ENCODE measurements at places on chromosomes 2 and 18. TPM values are rescaled to one million over a fixed set of nuclear protein-coding genes. Genes with fewer than 3 reads are reported as not detected.

IL36RN gene
- total RNA-seq: 0.06 TPM

NFU1 gene
- 45.6 TPM for total RNA-seq

ADCYAP1 gene
- total RNA-seq: not detected

NMUR1 gene
- total RNA-seq: not detected

SP9 gene
- total RNA-seq: 2.4 TPM

DCDC2C gene
- 0.36 TPM for total RNA-seq

MAP2 gene
- 0.44 TPM for total RNA-seq

TRAK2 gene
- total RNA-seq: 12.7 TPM

RIOK3 gene
- 47.7 TPM for total RNA-seq

CYB5A gene
- total RNA-seq: 113 TPM

PCARE gene
- not detected for total RNA-seq

Measured in A549 treated with CpdA at 1 μM for 4 hours (cell line).